A549 (cell line): ENCODE measurements at places on chromosomes 5 and 9. TPM values are rescaled to one million over a fixed set of nuclear protein-coding genes. Genes with fewer than 3 reads are reported as not detected.

DNA sequence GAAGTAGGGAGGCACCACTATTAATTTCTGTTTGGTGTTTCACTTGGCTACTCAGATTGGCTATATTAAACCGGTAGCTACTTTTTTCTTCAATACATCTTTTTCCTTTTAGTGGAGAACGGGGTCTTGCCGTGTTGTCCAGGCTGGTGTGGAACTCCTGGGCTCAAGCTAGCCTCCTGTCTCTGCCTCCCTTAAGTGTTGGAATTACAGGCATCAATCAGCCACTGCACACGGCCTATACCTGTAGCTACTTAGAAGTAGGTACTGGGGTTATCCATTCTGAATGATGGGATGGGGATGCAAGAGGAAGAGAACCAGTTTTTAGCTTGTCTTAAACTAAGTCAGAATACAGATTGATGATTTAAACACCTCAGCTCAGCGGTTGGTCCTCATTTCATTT is 1.7 kb downstream of the UBE2D2 start:
- no peak for DNase-seq

GRCh38 chr9:119500072-119500771 is 131.0 kb upstream of the BRINP1 start:
- no peak for DNase-seq

DNA sequence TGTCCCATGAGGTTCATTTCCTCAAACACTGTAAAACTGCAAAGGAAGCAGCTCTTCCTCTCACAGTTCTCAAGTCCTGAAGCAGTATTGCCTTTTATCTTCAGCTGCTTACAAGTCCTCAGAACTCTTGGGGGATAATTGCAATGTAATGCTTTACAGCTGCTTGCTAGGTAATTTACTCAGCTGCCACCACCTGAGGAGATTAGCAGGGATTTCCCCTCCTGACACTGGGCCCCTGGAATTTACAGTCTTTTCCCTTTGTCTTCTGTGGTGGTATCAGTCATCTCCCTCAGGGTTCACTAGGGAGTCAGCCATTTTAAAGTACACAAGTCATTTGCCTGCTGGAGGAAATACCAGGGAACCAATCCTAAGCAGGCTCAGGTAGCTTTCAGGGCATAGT is 754.3 kb upstream of the GRAMD2B start:
- DNase-seq, result no peak

RANBP6 gene
- polyA plus RNA-seq, result 19.3 to 22.7 TPM (median 19.6 TPM) in 3 replicates

DNA sequence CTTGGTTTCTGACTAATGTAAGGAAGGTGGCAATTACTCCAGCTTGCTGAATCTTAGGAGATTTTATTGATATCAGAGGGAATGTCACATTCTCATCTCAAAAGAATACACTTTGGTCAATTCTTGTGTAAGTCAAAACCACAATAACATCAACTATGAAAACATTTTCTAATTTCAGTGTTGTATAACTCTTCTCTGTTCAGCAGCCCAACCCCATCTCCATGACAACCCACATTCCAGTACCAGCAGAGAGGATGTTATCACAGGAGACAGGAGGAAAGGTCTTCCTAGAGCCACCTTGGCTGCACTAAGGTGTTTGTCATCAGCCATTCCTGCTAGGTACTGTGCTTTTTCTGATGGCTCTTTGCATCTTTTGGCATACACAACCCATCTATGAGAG is 529.1 kb upstream of the BRINP1 start:
- no peak for DNase-seq

GRCh38 chr5:65062469-65063083 is 293.8 kb downstream of the CWC27 start:
- DNase-seq, result peak; percentile 73

DNA sequence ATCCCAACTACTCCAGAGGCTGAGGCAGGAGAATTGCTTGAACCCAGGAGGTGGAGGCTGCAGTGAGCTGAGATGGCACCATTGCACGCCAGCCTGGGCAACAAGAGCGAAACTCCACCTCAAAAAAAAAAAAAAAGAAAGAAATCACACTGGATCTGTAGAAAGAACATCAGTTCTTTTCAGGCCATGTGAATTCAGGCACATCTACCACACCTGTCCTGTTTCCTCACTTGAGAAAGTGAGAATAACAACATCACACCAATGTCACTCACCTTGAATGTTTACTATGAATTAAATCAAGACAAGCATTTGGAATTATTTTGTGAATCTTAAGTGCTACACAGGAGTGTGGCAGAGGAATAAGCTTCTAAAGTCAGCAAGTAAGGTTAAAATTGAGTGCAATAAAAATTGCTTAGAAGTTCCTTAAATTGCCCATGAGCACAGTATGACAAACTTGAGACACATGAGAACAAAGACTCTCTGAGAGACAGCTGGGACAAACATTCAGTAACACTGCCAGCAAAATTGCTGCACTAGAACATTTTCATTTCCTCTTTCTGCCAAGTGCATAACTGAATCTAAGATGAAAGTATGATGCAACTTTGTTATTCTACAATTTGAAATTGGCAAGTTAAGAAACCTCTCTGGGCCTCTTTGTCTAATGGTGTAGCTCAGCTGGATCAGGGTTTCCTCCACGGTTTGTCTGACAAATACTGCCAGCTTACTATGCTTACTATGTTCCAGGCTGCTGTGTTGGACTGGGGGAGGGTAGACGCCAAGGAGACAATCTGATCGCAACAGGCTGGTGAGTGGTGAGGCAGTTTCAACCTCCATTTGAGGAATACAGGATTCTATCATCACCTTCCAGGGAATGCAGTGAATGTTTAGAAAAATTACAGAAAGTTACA is 1.9 kb upstream of the RIC1 start:
- DNase-seq, result peak; percentile 17

DNA sequence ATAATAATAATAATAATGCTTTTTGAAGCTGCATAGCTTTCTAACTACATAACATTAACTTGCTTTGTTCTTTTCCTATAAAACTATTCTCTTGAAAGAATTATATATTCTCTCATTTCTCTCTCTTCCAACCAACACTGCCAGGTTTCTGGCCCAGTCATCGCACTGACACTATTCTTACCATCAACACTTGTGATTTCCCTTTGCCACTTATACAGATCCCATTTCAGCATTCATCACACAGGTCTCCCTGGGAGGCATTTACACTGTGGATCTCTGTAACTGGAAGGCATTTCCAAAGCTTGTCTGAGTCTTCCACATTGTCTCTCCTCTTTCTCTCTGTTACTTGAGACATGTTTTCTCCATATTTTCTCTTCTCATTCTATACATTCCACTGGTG is 777.8 kb upstream of the ACO1 start:
- no peak for DNase-seq

DNA sequence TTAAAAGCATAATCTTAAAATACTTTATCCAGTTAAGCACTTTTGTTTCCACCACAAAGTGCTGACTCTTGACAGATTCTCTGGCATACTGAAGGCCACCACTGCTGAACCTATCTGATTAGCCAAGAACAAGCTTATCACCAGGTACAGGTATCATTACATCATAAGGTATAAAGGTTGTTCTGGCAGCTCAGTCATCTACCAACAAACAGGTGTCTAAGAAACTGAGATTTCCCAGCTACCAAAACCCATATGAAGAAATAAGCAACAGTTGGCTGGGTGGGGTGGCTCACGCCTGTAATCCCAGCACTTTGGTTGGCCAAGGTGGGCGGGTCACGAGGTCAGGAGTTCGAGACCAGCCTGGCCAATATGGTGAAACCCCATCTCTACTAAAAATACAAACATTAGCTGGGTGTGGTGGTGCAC is 5.0 kb downstream of the MTMR12 start:
- DNase-seq, result no peak

DNA sequence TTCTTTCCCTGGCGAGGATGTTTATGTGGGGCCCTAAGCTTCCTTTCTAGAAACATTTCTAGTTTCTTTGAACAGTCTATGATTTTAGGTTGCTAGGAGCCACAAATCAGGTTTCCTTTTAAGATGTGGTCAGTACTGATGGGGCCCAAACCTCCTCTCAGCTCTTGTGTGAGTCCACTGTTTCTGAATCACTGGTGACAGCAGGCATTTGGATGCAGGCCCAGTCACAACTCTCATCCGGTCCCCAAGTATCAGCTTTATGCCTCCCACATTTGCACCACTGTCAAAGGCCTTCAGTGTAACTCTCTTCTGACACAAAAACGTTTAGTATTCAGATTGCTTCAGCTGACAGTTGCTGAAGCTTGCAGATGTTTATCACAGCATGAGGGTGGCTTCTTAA is 7.8 kb downstream of the DMRT2 start:
- DNase-seq, result no peak

- DNase-seq, result peak; percentile 59
Observed at GRCh38 chr9:93575796-93576257, 557 bp upstream of the PHF2 start.

GRCh38 chr5:14460844-14461398 is 120.7 kb upstream of the OTULINL start:
- no peak for DNase-seq

- DNase-seq, result no peak
Observed at GRCh38 chr9:4167728-4168127, 132.1 kb downstream of the GLIS3 start.

- no peak for DNase-seq
Observed at GRCh38 chr5:151251001-151251551, 1.9 kb upstream of the GM2A start.

DNA sequence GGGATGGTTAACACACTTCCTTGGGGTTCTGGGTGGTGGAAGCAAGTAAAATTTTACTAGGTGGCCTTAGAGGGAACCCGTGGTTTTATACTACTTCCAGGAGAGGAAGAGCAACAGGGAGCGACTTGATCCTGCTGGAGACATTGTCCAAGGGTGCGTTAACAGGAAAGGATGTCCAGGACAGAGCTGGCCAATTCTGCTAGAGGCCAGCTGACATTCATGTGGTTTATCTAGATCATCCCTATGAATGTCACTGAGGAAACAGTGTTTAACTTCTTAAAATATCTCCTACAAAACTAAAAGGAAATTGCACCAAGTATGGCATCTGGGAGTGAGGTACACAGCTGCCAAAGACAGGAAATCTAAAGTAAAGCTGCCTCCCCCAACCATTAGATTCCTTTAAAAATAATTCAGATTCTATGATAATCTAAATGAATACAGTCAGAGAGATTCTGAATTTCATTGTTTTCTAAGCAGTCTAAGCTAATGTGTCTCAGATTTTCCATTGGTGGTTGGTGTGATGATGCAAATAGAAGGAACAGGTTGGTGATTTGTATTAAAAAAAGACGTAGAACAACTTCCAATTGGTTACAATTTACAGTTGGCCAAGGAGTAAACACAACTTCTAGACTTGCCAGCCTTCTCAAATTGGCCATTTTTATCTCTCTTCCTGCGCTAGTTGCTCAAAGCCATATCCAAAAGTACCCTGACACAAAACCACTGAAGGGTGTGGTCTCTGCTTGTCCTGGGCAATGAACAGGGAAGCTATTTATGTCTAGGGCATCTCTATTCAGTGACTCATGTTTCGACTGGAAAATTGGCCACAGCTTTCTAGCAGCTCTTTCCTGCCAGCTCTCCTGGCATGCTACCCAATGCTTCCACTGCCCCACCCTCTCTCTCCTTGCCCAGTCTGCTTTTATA is 574.7 kb upstream of the MEF2C start:
- peak; percentile 0 for DNase-seq

GRCh38 chr5:146419696-146420095 is 27.4 kb upstream of the TCERG1 start:
- DNase-seq, result no peak

GRCh38 chr9:126068534-126069230 is 257.9 kb upstream of the MVB12B start:
- DNase-seq, result no peak

- DNase-seq, result no peak
Observed at GRCh38 chr5:60826653-60827052, 17.4 kb downstream of the ELOVL7 start.

- no peak for DNase-seq
Observed at GRCh38 chr5:87751824-87752223, 339.1 kb upstream of the CCNH start.

DNA sequence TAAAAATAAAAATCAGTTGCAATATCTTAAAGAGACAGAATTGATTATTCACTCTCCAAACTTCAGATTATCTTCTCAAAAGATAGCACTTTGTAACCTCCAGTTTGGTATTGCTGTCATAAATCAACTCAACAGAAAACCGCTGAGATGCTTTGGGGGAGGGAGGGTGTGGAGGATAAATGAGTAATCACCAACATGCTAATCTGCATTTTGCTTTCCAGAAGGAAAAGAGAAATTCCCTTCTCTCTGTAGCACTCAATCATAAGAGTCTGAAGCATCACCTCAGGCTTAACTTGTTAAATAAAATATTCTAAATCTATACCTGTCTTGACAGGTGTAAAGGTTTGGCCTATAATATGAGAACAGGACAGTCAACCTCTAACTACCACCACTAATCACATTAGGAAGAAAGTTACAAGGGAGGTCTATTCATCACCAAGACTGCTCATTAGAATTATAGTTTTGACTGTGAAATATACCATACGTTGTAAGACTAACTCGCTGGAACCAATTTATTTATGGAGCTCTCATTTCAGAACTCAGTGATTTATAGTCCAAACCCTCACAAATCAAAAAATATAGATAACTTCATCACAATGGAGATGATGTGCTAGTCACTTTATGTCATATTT is 89.0 kb downstream of the PIK3R1 start:
- DNase-seq, result no peak

DCANP1 gene
- not detected in 3 replicates for polyA plus RNA-seq

DNA sequence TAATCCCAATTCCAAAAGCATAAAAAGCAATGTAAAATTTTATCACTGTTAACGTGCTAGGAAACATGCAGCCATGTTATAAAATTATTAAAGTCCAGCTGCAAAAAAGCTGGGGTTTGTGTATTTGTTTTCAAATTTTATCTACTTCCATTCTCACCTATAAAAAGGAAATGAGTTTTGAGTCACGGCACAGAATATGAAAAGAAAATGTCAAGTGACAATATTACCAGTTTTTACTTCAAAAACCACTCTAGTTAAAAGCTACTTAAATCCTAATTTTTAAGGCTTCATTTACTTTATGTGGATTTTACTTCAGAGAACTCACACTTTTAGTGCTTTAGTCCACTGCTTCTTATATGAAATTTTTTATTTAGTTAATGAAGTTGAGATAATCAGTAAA is 72.7 kb upstream of the IFNE start:
- no peak for DNase-seq

DNA sequence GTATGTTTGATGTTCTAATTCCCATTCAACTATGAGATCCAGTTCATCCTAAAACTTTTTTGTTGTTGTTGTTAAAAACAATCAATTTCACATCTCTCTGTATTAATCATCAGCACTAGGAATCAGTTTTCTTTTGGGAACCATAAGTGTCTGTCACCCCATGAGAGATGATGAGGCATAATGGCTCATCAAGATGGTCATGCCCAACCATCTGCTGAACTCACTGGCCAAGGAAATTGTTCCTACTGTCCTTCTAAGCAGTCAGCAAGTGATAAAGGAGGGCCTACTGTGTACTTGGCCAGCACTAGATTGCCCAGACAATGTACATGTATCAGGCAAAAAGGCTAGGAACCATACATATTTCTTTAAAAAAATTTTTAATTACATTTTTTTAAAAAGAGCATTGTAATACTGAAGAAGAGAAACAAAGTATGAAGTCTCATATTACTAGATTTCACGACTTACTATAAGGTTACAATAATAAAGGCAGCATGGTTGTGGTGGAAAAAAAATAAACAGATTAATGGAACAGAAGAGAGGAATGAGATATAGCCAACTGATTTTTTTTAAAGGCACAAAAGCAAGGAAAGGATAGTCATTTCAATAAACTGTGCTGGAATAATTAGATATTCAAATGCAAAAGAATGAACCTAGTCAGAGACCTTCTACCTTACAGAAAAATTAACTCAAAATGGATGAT is 458.3 kb downstream of the SPOCK1 start:
- no peak for DNase-seq
